ENCODE measurements at places on chromosomes 16 and 17. TPM values are rescaled to one million over a fixed set of nuclear protein-coding genes. Genes with fewer than 3 reads are reported as not detected.

Gene LIMD2
- total RNA-seq, result 191 TPM

Gene ZC3H7A
- total RNA-seq, result 24.5 TPM

Gene FN3KRP
- 14.5 TPM for total RNA-seq

Gene BICDL2
- total RNA-seq, result not detected

Gene KCNH6
- not detected for total RNA-seq

Gene GNGT2
- 0.27 TPM for total RNA-seq

Gene RNF43
- 0.54 TPM for total RNA-seq

Gene SEPTIN12
- total RNA-seq, result not detected

Gene KRT13
- not detected for total RNA-seq

DNA sequence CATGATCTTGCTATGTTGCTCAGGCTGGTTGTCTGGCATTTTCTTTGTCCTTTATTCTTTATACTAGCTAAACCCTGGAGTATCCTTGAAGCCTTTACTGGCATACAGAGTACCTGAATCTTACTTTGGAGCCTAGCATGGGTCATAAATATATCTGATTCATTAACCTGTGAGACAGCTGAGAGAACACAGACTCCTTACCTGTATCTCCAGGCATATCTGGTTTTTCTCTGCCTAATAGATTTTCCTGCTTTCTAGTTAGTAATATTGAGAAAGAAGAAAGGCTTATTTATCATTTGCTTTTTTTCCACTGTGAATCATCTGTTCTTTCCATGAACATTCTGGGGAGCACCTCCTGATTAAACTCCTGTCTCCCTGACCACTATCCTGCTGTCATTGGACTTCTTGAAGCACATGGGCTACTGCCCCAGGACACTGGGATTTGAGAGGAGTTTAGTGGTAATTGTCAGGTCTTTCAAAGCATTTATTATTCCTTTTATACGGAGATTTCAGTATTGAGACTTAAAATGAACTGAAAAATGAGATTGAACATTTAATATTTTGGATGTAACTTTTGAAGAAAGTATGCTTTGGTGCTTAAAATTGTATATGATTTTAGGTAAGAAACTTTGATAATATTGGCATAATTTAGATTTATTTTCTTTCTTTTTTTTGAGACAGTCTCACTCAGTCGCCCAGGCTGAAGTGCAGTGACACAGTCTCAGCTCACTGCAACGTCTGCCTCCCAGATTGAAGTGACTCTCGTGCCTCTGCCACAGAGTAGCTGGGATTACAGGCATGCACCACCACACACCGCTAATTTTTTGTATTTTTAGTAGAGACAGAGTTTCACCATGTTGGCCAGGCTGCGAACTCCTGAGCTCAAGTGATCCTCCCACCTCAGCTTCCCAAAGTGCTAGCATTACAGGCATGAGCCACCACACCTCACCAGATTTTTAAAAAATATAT lies 8.6 kb downstream of the PDP2 start:
- DNase-seq, result no peak

DNA sequence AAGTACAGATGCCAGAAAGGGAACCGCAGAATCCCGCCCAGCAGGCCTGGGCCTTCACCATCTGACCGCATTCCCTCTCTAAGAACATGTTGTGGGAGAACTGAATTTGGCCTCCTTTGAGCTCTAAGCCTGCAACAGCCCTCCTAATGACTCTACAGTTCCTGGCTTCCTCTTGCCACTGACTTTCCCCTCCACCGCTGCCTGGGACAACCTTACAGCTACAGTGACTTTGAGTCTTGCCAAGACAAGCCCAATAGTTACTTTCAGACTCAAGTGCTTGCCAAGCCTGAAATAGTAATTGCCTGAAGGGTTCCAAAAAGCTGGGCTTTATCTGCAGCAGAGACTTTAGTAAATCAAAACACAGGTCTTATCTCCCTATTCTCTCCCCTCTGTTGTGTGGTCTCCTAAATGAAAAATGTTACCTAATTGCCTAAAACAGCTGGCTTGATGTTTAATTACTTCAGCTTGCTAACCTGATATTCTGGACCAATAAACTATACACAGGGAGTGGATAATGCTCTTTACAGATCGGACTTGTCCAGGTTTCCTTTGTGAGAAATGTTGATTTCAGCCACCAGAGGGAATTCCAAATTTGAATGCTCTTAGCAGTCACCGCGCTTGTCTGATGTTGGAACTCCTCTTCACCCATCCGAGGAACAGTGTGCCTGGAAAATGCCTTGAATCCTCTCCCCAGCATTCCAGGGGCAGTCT lies 85.1 kb upstream of the TBX2 start:
- DNase-seq, result no peak

DNA sequence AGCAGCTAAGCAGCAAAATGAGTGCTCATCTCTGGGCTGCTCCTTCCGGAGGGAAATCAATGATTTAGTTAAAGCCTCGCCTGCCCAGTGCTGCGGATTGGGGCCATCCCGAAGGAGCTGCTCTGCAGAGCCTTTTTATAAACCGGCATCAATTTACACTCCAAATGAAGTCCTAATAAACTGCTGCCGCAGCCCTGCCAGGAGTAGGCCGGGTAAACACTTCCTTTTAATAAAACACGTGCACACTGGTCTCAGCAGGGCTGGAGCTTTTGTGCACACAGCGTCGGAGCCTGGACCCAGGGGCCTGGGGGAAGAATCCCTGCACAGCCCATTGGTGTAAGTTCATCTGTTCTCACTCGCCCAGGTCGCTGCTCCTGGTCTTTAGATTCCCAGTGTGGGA lies 79.6 kb upstream of the HS3ST2 start:
- DNase-seq, result no peak

GRCh38 chr16:50838885-50839284 lies 97.0 kb downstream of the CYLD start:
- no peak for DNase-seq

DNA sequence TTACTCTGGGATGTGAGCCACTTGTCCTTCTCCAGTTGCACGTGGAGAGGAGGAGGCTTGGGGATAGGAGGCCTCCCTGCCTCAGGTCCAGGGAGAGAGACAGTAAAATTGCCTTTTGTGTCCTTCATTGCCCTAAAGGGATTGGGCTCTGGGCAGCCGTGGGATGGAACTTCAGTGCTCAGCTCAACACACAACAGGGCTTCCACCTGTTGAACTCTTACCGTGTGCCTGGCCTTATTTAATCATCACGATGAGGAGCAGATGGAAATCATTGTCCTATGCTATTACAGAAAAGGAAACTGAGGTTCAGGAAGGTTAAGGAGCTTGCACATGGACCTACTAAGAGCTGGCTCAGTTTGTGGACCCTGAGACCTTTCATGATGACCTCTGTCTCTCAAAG lies 92.4 kb upstream of the CDC42EP4 start:
- no peak for DNase-seq

GRCh38 chr17:7354262-7354843 lies 603 bp upstream of the TMEM95 start:
- DNase-seq, result no peak

- DNase-seq, result no peak
Measured at GRCh38 chr17:75406222-75406615, 741 bp upstream of the GRB2 start.

GRCh38 chr17:57154921-57155320 lies 69.9 kb downstream of the AKAP1 start:
- DNase-seq, result no peak

DNA sequence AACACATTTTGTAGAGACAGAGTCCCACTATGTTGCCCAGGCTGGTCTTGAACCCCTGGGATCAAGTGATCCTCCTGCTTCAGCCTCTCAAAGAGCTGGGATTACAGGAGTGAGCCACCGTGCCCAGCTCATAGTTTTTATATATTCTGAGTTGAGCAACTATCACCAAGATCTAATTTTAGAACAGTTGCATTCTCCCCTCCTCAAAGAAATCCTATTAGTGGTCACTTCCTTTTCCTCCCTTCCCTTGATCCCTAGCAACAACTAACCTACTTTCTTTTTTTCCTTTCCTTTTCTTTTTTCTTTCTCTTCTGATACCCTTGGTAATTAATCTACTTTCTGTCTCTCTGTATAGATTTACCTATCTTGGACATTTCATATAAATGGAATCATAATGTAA lies 61.5 kb upstream of the B4GALNT2 start:
- DNase-seq, result no peak

- no peak for DNase-seq
Measured at GRCh38 chr17:63116967-63117830, 151.2 kb downstream of the TANC2 start.

DNA sequence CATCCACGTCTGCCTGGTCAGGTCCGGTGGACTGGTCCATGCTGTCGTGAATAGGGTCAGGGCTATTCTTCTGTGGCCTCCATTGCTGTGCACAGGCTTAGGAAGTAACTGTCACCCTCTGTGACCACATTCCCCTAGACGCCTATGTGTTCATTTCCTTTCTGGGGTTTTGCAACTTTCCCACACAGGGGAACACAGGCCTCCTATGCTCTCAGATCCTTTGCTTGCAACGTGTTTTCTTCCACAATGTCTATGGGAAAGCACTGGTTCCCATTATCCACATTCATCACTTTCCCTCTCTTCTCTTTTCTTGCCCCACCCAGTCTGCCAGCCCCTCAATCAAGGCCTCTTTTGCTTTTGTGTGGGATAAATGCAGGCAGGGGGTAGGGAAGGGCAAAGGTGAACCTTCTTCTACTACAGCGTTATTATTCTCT lies 43.2 kb upstream of the DNAJA2 start:
- no peak for DNase-seq

DNA sequence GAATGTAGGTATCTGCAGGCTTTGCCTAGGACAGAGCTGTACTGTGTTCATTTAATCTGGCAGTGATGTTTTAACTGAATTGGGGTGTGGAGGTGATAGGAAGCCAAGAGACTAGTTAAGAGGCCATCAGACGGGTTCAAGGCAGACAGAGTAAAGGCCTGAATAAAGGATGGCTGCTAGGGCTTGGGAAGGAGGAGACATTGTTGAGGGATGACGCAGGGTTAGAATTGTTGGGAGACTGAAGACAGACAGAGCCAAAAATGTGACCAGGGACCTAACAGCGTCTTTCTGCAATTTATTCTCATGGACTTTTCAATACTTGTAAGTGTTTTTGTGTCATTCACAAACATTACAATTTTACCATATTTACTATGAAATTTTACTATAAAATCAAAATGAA lies 48.6 kb upstream of the MYH10 start:
- no peak for DNase-seq

DNA sequence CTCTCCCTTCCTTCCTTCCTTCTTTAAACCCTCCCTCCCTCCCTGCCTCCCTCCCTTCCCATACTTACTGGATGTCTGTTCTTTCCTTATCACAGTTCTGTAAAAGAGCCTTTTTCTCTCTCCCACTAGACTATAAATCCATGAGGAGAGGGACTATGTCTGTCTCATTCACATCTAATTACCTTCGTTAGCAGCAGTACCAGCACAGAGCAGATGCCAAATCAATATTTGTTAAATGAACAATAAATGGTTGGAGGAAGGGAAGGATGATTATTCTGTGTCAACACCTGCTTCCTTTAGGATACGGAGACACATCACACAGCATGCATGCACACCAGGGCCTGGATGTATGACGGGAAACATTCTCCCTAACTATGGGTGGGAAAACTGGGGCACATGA lies 94.2 kb downstream of the DNAH3 start:
- no peak for DNase-seq

DNA sequence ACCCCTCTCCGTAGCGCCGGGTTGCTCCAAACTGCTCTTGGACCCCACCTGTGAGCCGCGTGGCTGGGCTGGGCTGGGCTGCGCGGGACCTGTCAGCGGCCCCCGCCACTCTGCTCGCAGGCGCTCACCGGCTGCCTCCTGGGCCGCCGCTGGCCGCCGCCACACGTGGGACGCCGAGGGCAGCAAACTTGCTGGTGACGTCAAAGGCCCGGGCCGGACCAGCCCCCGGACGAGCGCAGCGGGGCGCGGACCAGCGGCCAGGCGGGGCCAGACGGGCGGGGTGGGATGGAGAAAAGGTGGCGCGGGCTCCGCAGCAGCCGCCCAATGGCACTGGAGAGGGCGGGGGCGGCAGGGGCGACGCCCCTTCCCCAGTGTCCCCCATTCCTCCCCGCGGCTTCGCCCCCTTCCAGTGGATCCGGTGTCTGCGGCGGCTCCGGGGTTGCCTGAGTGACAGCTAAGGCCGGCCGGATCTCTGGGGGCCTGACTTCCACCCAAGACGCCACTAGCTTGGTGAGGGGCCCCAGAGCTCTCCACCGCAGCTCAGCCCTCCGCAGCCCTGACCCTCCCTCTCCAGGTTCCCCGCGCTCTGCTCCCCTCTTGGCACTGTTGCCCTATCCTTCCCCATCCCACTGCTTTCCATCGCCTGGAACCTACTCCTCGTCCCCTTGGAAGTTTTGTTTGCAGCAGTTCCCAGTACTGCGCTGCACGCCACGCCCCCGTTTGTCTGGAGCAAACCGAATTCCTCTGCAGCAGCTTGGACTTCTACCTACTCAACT lies at the start of gene HS3ST3A1:
TSS of gene HS3ST3A1 (minus strand) at position 154 of the 776 bp plus-strand sequence. CDS start 800 bp downstream, outside the sequence.
- DNase-seq, result no peak

DNA sequence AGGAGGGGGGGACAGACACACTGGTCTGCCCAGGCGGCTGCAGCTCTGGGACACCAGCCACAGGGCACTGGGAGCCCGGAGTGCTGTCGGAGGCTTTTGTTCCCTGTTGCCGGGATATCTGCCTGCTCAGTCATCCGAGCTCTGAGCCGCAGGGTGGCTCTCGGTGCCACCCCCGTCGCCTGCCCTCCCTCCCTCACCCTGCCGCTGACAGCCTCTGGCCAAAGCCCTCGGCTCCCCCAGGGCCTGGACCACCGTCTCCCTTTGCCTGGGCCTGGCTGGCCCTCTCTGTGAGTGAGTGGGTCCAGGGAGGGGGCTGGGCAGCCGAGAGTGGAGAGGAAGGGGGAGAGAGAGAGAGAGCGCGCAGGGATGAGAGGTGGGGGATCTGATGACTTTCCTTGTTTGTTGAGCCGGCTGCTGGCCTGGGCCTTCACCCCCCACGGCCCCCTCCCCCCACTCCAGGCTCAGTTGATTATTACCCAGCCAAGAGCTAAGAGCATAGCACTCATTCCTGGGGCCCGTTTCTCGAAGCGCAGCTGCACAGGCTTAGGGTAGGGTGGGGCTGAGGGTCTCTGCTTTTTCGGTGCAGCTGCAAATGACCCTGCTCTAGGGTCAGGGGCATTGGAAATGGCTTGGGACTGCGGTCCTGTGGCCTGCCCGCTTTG lies 2.7 kb downstream of the FOXJ1 start:
- DNase-seq, result no peak

- DNase-seq, result no peak
Measured at GRCh38 chr17:38892620-38893019, 22.8 kb downstream of the LASP1 start.

Data from hematopoietic multipotent progenitor cell (in vitro differentiated cells).